ENCODE measurements at places on chromosomes 13 and 19. TPM values are rescaled to one million over a fixed set of nuclear protein-coding genes. Genes with fewer than 3 reads are reported as not detected.
A peak's percentile ranks its signal among the peaks of the same experiment; 100 is the strongest.

DNA sequence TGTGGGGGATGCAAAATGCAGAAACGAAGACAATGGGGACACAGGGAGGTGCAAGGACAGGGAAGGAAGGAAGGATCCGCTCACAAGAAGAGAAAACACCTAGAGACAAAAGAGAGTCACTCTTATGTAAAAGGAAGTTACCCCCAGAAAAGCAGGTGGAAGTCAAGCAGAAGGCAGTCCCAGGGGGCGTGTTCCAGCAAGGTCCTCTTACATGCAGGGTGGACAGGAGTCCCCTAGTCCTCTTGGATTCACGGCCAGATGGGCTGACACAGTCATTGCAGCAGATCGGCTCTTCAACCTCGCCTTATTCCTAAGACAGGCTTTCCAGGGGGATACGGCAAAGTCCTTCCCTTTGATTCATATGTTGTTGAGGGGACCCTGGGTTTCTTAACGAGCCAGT, 83.9 kb upstream of the SPATA13 start:
- no peak for DNase-seq

- no peak for DNase-seq
Measured at GRCh38 chr19:18150776-18151624, 2.0 kb upstream of the PIK3R2 start.

The ZNF677 gene
- 6.5 TPM for polyA plus RNA-seq

DNA sequence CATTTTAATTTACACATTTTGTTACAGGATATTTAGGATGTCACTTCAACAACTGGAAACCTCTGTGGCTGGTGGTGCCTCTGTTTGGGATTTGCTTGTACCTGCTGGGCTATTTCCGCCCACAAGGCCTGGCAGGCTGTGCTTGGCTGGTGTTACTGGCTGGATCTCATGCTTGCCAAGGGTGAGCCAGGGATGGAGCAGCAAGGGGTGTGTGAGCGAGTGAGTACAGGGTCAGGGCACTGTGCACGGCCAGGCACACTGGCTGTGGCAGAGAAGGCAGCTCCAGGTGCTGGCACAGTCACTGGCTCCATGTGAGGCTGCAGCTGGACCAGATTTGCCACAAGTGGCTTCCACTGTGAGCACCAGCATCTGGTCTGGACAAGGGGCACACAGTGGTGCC, 1254.8 kb downstream of the SLITRK5 start:
- no peak for DNase-seq

The IL11 gene
- polyA plus RNA-seq = 0.37 TPM

The SHD gene
- polyA plus RNA-seq = not detected

DNA sequence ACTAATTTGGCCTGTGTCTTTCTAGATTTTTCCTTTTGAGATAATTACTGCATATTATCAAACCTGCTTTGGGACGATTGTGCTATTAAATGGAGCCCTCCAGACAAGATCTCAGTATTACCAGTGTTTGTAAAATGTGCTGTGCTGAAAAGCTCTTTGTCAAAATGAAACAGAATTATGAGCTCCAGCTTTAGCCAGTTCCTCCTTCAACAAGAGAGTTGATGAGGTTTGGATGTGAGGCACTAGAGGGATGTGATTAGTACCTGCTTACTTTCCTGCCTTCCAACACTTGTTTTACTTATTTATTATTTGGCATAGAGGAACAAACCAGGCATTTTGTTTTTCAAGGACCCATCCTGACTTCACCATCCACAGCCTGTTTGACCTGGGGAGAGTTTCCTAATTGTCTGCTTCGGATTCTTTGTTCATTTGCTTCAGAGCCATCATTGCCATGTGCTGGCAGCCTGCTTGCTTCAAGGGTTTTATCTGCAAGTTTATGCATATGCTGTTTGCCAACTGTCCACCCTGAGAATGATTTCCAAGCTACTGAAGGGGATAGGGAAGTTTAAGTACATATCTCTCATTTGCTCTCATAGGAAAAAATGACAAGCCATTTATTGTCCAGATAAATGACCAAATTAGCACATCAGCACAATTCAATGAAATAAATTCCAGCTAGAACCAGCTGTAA, 32.9 kb upstream of the CPB2 start:
- DNase-seq = no peak

GRCh38 chr13:40961214-40961613, 57.9 kb downstream of the ELF1 start:
- no peak for DNase-seq

The FGF9 gene
- polyA plus RNA-seq = 8.5 TPM

The CYP2B6 gene
- polyA plus RNA-seq = 10.0 TPM

- peak; percentile 71 for DNase-seq
Measured at GRCh38 chr13:106919638-106920037, 351.7 kb upstream of the ARGLU1 start.

- DNase-seq = no peak
Measured at GRCh38 chr19:14059652-14060155, 2.2 kb downstream of the PALM3 start.

GRCh38 chr13:71285700-71286099, 581.3 kb downstream of the DACH1 start:
- DNase-seq = no peak

- DNase-seq = no peak
Measured at GRCh38 chr19:55173186-55173713, 6.8 kb upstream of the DNAAF3 start.

- peak; percentile 37 for DNase-seq
Measured at GRCh38 chr13:74062933-74063332, 71.3 kb downstream of the KLF12 start.

DNA sequence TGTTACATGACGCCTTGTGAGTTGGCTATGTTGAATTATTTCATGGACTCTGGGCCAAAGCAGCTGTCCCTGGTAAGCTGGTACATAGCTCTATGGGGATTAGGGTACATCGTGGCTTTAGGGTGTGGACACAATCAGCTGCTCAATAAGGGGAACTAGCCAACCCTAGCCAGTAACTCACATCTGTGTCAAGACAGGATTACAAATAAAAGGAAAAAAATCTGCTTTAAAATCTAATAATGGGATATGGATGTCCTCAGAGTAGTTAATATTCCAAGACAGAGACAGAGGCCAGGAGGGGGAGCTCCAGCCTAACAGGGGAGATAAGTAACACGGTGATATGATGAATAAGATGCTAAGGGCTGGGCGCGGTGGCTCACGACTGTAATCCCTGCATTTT, 21.1 kb upstream of the ZNF766 start:
- DNase-seq = no peak

GRCh38 chr13:59861676-59862075, 302.1 kb downstream of the DIAPH3 start:
- DNase-seq = no peak

- DNase-seq = no peak
Measured at GRCh38 chr13:74114641-74115040, 19.6 kb downstream of the KLF12 start.

The CD33 gene
- polyA plus RNA-seq = 2.6 TPM

- peak; percentile 48 for DNase-seq
Measured at GRCh38 chr13:106117035-106117434, 418.4 kb downstream of the EFNB2 start.

- peak; percentile 43 for DNase-seq
Measured at GRCh38 chr13:80361883-80362327, 21.0 kb upstream of the SPRY2 start.

The NKPD1 gene
- polyA plus RNA-seq = not detected

GRCh38 chr13:67367399-67367798, 137.3 kb upstream of the PCDH9 start:
- no peak for DNase-seq

The CYP2A6 gene
- not detected for polyA plus RNA-seq

DNA sequence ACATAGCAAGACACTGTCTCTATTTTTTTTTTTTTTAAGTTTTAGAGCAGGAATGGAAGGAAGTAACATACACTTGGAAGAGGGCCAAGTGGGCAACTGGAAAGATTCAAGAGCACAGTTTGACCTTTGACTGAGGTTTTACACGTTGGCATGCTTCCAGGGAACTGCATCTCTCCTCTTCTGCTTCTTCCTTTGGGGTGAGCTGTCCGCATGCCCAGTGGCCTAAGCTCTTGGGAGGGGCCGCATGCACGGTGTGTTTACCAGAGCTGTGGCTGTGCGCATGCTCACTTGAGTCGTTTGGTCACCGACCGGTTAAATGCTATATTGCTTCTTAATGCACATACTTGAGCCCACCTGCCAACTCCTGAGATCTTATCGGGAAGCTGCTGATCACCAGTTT, 727.7 kb downstream of the UQCRFS1 start:
- DNase-seq = peak; percentile 20

DNA sequence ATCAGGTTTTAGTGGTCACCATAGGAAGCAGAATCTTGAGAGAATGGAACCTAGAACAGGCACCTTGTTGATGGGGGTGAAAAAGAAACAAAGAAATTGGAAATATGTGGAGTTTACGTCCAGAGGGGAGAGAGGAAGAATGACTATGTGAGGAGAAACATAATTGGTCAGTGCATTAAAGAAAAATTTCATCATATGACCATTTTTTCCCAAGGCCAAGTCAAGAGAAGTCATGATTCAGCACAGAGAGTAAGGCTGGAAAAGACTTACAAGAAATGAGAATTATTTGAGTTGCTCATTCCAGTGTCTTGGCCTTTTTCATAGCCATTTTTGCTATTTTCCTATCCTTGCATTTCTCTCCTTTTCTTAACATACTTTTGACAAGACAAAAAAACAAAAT, 421.7 kb downstream of the EFNB2 start:
- DNase-seq = no peak

The SOX1 gene
- polyA plus RNA-seq = not detected

DNA sequence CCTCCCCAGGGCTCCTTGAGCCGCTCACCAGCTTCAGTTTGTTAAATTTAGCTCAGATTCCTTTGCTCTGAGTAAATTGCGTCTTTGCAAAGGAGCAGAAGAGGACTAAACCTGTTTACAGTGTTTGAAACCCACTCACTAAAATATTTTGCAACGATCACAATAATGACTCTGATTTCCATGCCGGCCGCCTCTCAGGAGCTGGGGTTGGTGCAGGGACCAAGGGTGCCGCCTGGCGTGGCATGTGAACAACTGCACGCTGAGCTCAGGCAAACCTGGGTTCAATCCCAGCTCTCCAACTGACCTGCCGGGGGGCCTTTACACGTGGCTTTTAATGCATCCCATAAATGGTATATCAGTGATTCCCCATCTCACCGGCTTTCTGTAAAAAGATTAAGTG, 68.7 kb upstream of the CACNA1A start:
- DNase-seq = no peak

DNA sequence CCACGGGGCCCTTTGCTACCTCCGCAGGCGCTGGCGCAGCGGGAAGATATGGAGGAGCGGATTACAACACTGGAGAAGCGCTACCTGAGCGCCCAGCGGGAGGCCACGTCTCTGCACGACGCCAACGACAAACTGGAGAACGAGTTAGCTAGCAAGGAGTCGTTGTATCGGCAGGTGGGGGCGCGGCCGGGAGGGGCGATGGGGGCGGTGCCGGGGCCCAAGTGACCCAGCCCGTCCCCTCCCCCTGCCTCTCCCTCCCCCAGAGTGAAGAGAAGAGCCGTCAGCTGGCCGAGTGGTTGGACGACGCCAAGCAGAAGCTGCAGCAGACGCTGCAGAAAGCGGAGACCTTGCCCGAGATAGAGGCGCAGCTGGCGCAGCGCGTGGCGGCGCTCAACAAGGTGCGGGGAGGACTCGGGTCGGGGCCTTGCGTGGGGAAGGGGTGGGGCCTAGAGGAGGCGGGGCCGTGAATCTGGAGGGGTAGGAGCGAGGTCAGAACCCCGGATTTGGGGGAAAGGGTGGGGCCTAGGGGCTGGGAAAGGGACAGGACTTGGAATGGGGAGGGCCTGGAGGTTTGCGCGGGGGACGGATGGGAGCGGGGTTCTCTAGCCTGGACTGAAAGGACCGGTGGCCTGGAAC, 13.7 kb downstream of the PPFIA3 start:
- DNase-seq = peak; percentile 47

GRCh38 chr13:95367309-95367843, 66.1 kb upstream of the ABCC4 start:
- no peak for DNase-seq

DNA sequence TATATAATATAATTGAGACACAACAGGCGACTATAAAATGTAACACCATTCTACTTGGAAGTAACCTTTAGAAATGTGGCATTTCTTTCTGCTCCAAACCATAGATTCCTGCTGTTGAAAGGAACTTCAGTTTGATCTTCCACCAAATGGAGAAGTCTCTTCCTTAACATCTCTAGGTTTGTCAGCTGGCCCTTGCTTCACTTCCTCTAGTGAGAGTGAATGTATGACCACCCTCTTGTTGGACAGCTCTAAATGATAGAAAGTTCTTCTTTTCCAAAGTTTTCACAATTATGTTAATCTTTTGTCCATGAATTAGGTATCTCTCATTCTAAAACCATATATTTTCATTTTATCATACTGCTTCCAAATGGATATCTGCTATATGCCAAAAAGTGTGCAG, 13.8 kb upstream of the COG6 start:
- DNase-seq = no peak

DNA sequence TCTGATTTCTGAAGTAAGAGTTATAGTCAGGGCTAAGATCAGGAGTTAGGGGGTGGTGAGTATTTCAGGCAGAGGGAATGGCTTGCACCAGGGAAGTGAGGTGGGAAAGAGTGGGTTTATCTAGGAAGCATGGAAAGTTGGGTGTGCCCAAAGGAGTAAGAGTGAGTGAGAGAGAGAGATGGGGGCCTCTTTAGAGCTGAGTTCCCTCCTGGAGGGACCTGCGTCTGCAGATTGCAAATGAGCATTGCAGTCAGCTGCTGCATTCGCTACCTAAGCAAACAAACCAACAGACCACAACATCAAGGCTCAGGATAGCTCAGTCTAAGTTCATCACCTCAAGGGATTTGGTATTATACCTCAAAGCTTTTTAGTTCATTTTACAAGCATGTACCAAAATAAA, 405.8 kb downstream of the FGF9 start:
- DNase-seq = no peak

- peak; percentile 60 for DNase-seq
Measured at GRCh38 chr19:31214086-31214485, 135.2 kb downstream of the TSHZ3 start.

DNA sequence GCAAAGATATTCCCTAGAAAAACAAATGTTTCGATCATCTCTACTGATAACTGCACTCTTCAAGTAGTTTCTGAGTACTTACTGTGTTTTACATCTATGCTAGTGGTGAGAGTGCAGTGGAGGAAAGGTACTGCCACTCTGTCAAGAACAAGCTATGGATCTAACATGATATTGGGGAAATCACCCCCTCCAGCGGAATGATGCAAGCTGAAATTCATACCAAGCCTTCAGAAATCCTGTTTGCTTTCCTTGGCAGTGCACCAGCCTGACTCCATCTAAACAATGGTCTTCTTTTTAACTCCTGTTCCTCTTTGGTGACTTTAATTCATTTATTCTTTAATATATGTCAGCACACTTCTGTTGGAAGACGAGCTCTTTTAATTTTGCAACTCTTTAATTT, 238.0 kb downstream of the PCDH9 start:
- DNase-seq = no peak

GRCh38 chr19:15331419-15332310, 674 bp downstream of the BRD4 start:
- peak; percentile 76 for DNase-seq

The KLF5 gene
- 4.4 TPM for polyA plus RNA-seq

Data from kidney (tissue), 22 donors.